ENCODE measurements at places on chromosomes 1 and 21.

DNA sequence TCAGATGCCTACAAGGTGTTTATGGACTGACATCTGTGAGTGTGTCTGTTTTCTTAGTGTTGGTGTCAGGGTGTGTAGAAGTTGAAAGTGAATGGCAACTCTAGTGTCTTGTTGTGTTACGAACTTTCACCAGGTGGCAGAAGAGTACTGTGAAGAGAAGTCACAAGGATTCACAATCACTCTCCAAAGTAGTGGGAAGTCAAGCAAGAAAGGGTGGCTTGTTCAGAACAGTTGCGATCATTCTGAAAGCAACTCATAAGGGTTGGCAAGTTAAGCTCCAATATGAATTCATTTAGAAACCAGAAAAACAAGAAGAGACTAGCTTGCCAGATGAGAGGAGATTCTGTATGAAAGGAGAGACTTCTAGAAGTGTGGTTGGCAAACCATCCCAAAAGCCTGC, 86.1 kb downstream of the FASLG start:
- peak; percentile 53 for DNase-seq

DNA sequence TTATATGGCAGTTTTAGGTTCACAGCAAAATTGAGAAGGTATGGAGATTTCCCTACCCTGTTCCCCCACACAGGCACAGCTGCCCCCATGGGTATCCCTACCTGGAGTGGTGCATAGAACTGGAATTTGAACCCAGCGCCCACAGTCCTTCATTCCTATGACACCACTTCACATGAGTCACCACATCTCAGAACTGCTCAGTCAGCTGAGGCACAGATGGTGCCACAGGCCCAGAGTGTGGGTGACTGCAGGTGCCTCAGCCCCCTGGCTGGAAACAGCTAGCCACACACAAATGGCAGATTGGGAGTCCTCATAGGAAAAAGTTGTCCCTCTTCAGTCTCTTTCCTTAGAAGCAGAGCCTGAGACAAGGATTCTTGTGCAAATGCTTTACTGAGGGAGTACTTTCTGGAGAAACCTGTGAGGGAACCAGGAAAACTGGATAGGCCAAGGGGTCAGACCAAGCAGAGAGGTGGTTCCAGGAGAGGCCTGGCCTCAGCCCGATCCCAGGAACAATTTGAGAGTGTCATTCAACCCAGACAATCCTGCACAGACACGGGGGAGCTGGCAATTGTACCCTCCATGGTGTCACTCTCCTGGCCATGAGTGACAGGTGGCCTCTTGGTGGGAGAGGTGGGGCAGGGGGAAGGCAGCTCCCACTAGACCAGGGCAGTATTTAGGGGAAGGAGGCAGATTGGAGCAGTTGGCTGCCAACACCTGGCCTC, 6.9 kb downstream of the PLA2G2D start:
- no peak for DNase-seq

- peak; percentile 75 for DNase-seq
Observed at GRCh38 chr1:112700290-112701226, 6.4 kb downstream of the RHOC start.

GRCh38 chr1:118862755-118863154, 125.4 kb downstream of the TBX15 start:
- DNase-seq, result no peak

- no peak for DNase-seq
Observed at GRCh38 chr1:247406014-247406656, 9.8 kb upstream of the NLRP3 start.

DNA sequence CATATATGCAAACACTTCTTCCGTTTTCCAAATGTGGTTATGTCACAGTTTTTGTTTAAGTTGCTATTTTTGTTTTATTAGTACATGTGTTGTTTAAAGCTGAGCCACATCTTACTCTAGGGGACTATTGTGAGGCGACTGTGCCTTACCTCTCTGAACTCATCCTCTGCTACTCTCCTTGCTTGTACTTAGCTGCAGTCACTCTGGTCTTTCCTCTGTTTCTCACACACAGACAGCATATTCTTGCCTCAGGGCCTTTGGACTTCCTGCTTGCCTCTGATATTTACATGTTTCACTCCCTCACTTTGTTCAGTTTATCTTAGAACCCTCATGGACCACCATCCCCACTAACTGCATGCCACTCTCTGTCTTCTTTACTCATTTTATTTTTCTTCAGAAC, 101.1 kb downstream of the MACF1 start:
- DNase-seq, result no peak

GRCh38 chr1:55951291-55951690, 628.1 kb downstream of the PLPP3 start:
- no peak for DNase-seq

DNA sequence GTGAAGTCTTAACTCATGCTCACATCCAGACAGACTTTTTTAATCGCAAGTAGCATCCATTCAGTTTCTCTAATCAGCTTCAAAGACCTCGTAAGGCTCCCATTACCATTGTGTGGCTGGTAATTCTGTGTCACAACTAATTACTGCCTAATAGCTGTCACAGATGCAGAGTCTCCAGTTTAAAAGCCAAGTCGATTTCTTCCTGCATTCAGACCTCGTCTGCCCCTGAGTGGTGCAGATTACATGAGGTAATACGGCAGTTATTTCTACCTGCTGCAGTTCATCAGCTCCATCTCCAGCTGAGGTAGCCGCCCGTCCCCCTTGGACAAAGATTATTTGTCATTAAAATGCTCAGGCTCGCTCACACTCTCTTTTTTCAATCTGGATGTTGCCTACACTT, 34.4 kb upstream of the OLIG2 start:
- DNase-seq, result no peak

GRCh38 chr1:218397752-218398339, 52.7 kb downstream of the TGFB2 start:
- no peak for DNase-seq

GRCh38 chr21:37944496-37944895, 28.2 kb upstream of the KCNJ6 start:
- no peak for DNase-seq

GRCh38 chr1:201217851-201218250, 27.2 kb downstream of the IGFN1 start:
- DNase-seq, result no peak

GRCh38 chr1:241186716-241187115, 170.3 kb downstream of the RGS7 start:
- no peak for DNase-seq

DNA sequence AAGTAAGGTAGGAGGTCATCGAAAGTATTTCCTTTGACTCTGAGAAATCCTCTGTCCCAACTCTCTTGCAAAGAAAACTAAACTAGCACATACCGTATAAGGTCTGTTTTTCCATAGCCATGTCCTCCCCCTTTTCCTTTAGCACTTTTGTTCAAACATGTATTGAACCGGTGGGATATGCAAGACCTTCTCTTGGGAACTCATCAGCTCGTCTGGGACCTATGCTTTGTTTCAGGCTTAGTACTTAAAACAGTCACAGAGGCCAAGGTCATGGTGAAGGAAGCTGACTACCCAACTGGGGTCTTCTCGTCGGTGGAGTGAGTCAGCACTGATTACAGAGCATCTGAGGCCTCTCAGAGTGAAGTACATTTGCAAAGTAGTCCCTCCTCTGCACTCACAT, 185.0 kb downstream of the ZBTB18 start:
- no peak for DNase-seq

- DNase-seq, result no peak
Observed at GRCh38 chr1:180428782-180429695, 73.3 kb downstream of the ACBD6 start.

GRCh38 chr21:41032541-41032940, 135.4 kb upstream of the BACE2 start:
- no peak for DNase-seq

DNA sequence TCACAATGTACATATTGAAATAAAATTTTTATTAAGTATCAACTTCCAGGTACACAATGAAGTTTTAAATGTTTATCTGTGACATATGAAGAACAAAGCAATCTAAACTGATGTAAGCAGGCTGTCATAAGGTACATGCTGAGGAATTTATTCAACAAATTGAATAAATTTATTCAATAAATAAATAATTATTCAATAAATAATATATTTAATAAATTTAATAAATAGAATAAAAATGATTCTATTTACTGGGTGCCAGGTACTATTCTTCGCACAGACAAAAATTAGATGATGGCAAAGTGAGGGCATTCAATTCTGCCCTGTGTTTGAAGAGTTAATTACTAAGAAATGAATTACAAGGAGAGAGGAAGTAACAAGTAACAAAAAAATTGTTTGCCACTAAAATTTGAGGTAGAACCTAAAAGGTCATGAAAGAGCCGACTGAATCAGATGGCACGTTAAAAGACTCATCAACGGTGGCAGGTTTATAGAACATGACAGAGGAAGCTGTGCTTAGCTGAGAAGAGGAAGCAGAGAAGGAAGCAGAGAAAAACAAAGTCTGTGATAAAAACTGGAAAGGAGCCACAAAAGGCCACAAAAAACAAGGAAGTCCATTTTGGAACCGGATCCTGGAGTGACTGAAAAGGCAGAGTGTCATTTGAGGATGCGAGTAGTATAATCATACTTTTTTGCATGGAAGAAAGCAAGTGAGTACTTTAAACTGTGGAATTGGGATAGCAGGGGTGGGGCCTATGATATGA, 2.2 kb upstream of the USP24 start:
- no peak for DNase-seq

DNA sequence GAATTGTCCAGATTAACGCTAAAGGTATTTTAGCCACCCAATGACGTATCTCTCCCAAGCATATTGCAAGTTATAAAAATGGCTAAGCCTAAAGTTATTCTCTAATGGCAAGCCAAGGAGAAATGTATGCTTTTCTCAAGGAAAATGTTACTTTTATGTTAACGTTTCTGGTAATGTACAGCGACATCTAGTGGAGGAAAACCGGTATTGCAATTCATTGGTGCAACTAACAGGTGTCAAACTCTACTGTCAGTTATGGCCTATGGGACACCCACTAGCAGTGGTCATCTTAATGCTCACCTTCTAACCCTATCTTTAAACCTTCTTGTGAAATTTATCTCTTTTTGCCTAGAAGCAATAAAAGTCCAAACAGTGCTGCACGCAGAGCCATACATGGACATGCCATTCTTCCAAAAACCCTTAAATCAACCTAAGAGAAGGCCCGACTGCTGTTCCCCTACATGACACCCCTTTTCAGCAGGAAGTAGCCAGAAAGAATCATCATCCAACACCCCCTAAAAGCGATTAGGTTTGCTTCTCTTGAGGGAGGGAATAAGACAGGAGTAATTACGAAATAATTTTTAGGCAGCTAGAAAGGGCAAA, 68.7 kb upstream of the LRIF1 start:
- no peak for DNase-seq

GRCh38 chr1:178885869-178886268, 15.0 kb upstream of the ANGPTL1 start:
- DNase-seq, result no peak

DNA sequence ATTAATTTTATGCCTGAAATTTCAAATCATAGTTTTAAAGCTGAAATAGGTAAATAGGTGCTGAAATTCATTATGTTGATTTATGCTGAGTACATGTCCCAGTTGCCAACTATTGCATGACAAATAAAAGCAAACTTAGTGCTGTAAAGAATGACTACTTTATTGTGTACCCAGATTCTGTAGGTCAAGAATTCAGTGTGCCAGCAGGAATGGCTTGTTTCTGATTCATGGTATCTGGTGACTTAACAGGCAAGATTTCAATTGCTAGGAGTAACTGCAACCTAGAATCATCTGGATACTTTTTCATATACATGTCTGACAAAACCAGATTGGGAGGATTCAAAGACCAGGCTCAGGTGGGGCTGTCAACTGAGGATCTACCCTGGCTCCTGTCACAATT, 678.4 kb upstream of the ADAMTS5 start:
- no peak for DNase-seq

DNA sequence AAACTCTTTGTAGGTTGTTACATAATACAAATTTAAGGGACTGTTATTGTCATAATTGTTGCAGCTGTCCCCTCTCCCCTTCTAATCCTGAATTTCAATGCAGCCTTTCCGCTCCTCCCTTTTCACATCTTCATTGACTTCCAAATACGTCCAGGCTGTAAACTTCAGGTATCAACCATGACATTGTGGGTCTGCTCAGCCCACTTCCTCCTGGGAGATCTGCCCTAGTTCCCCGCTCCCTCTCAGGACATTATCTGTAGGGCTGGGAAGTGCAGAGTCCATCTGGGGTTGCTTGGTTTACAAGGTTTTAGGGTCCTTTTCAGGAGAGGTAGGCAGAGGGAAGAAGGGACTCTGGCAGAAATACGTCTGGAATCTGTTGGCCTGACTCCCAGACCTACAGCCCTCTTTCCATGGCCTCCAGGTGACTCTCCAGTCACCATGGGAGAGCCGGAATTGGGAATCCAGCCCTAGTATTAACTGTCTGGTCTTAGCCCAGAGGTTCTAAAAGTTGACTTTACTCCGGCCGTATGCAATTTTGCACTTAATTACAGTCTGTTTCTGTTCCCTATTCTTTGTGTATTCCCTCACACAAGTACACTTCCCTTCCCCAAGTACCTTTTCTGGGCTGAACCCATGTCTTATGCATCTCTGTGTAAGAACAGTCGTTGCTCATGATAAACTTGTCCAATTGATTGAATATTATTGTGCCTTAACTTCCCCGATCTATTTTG, 4.7 kb upstream of the DENND2D start:
- DNase-seq, result peak; percentile 39

DNA sequence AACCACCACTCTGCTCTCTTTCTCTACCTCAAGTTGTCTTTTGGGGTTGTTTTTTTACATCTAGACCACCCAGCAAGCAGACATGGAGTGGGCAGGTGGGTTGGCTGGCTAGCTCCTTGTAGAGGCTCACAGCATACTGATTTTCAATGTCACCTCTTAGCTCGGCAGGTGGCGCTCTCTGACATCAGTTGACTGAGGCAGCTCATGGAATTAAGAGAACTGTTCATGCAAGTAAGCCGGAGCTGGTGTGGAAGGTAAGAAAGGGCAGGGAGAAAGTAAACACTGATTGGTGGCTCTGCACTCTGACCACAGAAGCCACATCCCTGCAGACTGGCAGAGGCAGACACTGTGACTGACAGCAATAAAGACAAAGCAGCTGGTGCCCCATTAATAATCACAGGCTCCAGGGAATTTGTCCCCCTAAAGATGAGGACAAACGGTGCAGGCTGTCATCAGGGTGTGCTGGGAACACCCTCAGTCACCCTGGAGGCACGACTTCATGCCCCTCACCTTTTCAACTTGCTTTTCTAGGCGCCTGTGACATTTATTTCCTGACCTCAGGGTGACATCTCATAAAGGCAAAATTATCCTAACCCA, 226.8 kb downstream of the LMX1A start:
- peak; percentile 8 for DNase-seq

DNA sequence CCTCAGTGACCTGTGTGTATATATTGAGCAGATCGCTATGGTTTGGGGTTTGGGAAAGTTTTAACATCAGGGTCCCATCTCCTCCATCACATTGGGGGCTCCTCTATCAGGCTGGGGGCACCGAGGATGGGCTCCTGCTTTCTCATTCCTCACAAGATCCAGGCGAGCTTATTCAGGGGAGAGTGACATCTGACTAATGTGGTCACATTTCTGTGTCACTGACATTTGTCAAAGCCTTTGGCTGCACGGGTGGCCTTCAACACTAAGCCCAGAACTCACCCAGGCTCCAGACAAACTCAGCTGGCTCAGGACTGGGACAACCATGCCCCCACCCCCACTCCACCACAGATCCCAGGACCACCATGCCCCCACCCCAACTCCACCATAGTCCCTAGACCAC, 103.3 kb upstream of the IFFO2 start:
- no peak for DNase-seq
